ENCODE measurements at places on chromosomes 7 and 10.

- H3K27ac ChIP-seq = no peak overlapping the region
- H3K4me3 ChIP-seq = no peak overlapping the region
- H3K27me3 ChIP-seq = peaks cover 41% of the 10 kb centered on the region
- no peaks in the 10 kb centered on the region for H3K36me3 ChIP-seq
- peaks cover 16% of the 10 kb centered on the region for H3K4me1 ChIP-seq
Observed at GRCh38 chr10:30014511-30014910, 44.9 kb downstream of the JCAD start.

DNA sequence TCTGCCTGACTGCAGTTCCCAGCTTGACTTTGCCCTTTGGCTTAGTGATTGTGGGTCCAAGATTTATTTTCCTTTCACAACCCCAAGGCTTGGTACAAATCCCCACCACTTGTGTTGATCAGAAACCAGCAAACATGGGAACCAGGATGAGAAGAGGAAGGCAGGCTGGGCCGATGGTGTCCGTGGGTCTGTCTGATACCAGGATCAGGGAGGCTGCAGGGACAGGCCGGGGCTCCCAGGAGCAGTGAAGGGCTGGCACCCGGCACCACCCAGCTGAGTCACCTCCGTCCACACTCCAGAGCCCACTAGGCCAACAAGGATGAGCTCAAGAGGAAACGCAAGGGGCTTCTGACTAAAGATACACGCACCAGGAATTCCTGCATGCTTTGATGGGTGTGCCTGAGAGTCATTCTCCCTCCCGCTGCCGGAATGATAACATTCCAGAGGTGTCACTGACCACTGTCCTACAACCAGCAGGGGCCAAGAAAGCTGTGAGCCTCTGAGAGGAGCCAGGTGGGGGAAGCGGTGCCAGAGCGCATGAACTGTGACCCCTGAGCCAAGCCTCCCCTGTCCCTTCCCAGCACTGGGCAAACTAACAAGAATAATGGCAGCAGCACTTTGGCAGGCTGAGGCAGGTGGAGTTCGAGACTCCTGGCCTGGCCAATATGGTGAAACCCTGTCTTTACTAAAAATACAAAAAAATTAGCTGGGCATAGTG is 29.2 kb upstream of the PROSER2 start:
- H3K4me3 ChIP-seq = no peak overlapping the region
- peaks cover 6% of the 10 kb centered on the region for H3K4me1 ChIP-seq
- no peaks in the 10 kb centered on the region for H3K36me3 ChIP-seq
- no peak for DNase-seq
- H3K27ac ChIP-seq = no peak overlapping the region

DNA sequence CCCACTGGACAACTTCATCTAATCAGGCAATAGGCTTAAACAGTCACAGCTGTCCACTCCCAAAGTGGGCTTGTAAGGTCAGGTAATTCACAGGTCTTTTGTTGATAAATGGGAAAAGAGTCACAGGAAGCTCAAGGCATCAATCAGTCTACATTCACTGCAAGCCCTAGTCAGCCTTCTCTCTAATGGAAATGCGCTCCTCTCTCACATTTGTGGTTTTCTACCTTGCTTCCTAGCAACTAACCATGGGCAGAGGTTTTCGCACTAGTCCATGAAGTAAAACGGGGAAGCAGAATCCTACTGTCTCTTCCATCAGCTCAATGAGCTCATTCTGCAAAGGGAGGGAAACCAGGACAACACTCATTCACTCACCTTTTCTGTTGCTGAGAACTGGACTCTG is 53.5 kb upstream of the APBB1IP start:
- no peaks in the 10 kb centered on the region for H3K36me3 ChIP-seq
- no peaks in the 10 kb centered on the region for H3K27me3 ChIP-seq
- no peak overlapping the region for H3K27ac ChIP-seq
- no peak for DNase-seq
- no peak overlapping the region for H3K4me3 ChIP-seq
- no peaks in the 10 kb centered on the region for H3K4me1 ChIP-seq

DNA sequence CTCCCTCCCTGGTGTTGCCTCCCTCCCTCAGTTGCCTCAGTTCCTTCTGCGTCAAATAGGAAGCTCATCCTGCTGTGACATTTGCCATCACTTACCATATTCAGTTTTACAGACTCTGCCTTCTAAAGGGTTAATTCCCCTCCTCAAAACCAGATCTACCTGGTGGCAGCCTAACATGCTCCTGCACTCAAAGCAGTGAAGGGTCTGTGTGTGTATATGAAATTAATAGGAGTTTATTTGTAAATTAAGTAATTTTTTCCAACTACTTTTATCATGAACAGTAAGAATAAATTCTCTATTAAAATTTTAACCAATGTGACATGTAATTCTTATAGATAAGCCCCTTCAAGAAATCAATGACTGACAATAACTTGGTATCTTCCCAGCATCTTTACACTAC is 158.6 kb upstream of the INSYN2A start:
- H3K27ac ChIP-seq = no peak overlapping the region
- H3K27me3 ChIP-seq = peaks cover 5% of the 10 kb centered on the region
- H3K4me1 ChIP-seq = no peaks in the 10 kb centered on the region
- no peaks in the 10 kb centered on the region for H3K36me3 ChIP-seq
- H3K4me3 ChIP-seq = no peak overlapping the region

DNA sequence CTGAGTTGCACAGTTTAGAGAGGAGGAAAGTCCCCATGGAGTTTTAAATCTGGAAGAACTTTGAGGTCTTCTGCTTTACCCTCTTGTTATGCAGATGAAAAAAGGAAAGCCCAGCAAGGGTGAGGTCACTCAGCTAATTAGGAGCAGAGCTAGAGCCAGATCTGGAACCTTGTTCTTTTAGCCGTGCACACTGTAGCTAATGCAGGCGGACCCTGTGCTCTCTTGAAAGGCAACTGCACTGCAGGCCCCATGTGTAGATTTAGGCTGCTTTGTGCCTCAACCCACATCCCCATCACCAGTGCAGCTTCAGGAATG is 63.4 kb downstream of the SYPL1 start:
- H3K4me1 ChIP-seq = no peaks in the 10 kb centered on the region
- DNase-seq = no peak
- H3K27ac ChIP-seq = no peak overlapping the region
- no peaks in the 10 kb centered on the region for H3K36me3 ChIP-seq
- no peak overlapping the region for H3K4me3 ChIP-seq

GRCh38 chr10:79147796-79148451 is 79.2 kb downstream of the ZMIZ1 start:
- no peak for DNase-seq
- peaks cover 2% of the 10 kb centered on the region for H3K27me3 ChIP-seq
- H3K36me3 ChIP-seq = peaks cover 1% of the 10 kb centered on the region
- H3K4me3 ChIP-seq = no peak overlapping the region
- peaks cover 56% of the 10 kb centered on the region for H3K4me1 ChIP-seq

- H3K36me3 ChIP-seq = peaks cover 4% of the 10 kb centered on the region
- no peak overlapping the region for H3K27ac ChIP-seq
- no peaks in the 10 kb centered on the region for H3K4me1 ChIP-seq
- DNase-seq = no peak
- H3K4me3 ChIP-seq = no peak overlapping the region
- no peaks in the 10 kb centered on the region for H3K27me3 ChIP-seq
Observed at GRCh38 chr7:65746398-65746669, 126.5 kb upstream of the VKORC1L1 start.

- H3K4me3 ChIP-seq = no peak overlapping the region
- no peaks in the 10 kb centered on the region for H3K36me3 ChIP-seq
- H3K27me3 ChIP-seq = no peaks in the 10 kb centered on the region
- H3K4me1 ChIP-seq = no peaks in the 10 kb centered on the region
Observed at GRCh38 chr7:85997515-85997914, 646.2 kb upstream of the GRM3 start.

- H3K36me3 ChIP-seq = no peaks in the 10 kb centered on the region
Observed at GRCh38 chr10:128463991-128464760, 338.0 kb upstream of the MKI67 start.

DNA sequence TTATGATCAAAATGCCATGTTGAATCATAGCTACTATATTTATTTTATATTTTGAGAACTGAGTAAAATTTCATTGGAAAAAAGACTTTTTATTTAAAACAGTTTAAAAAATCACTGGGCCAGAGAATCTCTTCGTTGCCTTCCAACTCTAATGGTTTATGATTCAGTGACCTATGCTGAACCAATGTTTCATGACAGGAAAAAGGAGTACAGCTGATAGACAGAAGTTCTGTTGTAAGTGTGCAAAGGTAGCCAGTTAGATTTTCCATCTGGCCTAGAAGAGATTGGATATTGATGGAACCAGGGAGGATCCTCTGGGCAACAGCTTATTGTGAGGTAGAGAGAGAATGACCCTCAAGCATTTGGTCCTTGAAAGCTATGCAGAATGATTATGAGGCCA is 745.8 kb downstream of the SUGCT start:
- no peak overlapping the region for H3K4me3 ChIP-seq
- no peaks in the 10 kb centered on the region for H3K4me1 ChIP-seq
- no peak overlapping the region for H3K27ac ChIP-seq
- H3K27me3 ChIP-seq = no peaks in the 10 kb centered on the region
- DNase-seq = no peak
- H3K36me3 ChIP-seq = no peaks in the 10 kb centered on the region

DNA sequence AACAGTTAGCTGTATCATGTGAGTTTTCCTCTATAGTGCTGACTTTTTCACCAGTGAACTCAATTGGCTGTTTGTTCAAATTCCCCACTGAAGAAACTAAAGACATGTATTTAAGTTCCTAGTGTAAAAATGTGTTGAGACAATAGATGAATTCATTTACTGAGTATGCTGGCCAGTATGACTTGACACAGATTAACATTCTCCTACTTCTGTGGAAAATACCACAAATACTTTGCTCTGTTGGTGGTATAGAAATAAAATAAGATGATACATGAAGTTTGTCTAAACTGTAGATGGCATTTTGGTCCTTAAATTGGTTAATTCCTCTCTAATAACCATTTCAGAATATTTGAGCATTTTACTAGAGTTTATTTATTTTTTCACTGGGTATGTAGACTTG is 227.7 kb upstream of the TEX47 start:
- no peaks in the 10 kb centered on the region for H3K36me3 ChIP-seq
- H3K27me3 ChIP-seq = peaks cover 1% of the 10 kb centered on the region
- no peak for DNase-seq
- no peak overlapping the region for H3K4me3 ChIP-seq
- H3K27ac ChIP-seq = no peak overlapping the region

DNA sequence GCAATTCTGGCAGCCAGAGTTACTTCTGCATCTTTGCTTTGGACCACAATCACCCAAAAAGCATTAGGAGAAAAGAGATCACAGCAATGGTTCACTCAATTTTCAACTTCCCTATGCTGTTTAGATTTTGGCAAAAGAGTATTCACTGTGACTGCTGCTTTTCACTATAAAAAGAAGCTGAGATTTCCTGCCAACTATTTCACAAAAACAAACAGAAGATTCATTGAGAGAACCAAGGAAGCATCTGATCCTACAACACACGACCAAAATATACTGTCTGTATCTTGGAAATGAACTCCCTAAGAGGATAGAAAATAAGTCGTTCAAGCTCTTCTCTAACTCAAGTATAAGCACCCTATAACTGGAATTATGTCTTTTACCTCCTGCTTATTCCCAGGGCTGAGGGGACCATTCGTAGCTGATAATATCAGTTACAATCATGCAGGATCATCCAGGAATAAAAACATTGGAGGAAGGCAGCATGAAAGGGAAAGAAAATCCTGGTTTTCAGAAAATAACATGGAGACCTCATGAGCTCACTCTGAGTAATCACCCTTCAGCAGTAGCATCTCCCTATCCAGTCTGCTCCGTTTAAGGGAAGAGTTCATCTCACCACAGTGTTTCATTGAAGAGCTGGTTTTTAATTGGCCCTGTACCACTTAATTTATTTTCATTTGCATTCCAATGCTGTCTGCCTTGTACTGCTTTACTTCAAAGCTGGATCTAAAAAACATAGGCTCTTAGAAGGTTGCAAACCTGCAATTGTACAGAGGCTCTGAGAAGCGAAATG is 256.2 kb downstream of the PAXIP1 start:
- DNase-seq = no peak
- no peaks in the 10 kb centered on the region for H3K27me3 ChIP-seq
- no peaks in the 10 kb centered on the region for H3K36me3 ChIP-seq

GRCh38 chr7:4266270-4267040 is 415.6 kb upstream of the FOXK1 start:
- H3K4me1 ChIP-seq = no peaks in the 10 kb centered on the region
- H3K36me3 ChIP-seq = no peaks in the 10 kb centered on the region
- no peaks in the 10 kb centered on the region for H3K27me3 ChIP-seq

- no peak overlapping the region for H3K4me3 ChIP-seq
- no peaks in the 10 kb centered on the region for H3K36me3 ChIP-seq
- no peak for DNase-seq
- H3K27ac ChIP-seq = no peak overlapping the region
- no peaks in the 10 kb centered on the region for H3K4me1 ChIP-seq
Observed at GRCh38 chr7:134763960-134764359, 15.5 kb upstream of the CALD1 start.

- H3K4me3 ChIP-seq = peak overlapping the region; percentile 91
- peak overlapping the region; percentile 5 for H3K27ac ChIP-seq
- H3K4me1 ChIP-seq = peaks cover 47% of the 10 kb centered on the region
- H3K36me3 ChIP-seq = peaks cover 3% of the 10 kb centered on the region
- no peak for DNase-seq
Observed at GRCh38 chr10:22438711-22439110, 93.4 kb downstream of the SPAG6 start.

DNA sequence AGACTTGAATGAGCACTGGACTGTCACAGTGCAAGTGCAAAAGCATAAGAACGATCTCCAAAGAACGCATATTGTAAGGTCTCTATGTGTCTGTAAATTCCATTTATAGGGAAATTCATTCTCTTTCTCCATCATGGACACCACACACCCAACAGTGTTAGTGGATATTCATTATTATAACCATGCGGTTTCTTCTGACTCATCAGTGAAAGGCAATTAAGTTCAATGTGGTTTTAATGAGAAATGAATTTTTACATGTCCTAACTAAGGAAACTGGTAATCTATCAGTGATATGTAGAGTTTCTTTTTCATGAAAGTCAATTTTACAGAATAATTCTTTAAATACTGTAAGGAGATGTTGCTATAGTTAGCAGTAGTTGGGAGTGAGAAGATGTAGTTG is 25.9 kb downstream of the GIMAP8 start:
- peaks cover 80% of the 10 kb centered on the region for H3K4me1 ChIP-seq
- DNase-seq = no peak
- no peaks in the 10 kb centered on the region for H3K27me3 ChIP-seq
- H3K36me3 ChIP-seq = peaks cover 61% of the 10 kb centered on the region
- peak overlapping the region; percentile 96 for H3K27ac ChIP-seq
- peak overlapping the region; percentile 38 for H3K4me3 ChIP-seq

DNA sequence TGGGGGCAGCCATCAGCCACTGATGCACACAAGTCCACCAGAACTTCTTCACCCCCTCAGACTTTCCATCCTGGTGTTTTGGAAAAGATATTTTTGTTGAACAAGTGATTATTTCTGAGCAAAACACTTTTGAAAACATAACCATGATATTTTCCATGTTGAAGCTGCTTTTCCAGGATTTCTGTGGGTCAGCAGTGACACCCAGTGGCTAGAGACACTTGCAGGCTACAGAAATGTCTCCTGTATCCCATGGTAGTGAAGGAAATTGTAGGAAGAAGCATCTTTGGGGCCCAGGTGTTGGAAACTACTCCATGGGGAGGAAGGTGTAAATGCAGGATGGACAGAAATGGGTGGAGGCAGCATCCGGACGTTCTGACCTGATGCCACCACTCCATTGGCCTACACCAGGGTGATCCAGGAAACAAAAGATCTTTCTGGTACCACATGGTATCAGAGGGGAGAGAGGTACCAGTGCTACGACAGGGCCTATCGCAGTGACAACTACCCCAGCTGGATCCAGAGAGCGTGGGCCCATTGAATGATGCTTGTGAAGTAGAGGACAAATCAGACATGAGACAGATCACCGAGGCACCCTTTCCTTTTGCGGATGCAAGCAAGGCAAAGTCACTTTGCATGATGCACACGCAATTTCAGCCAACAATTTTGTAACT is 111.7 kb upstream of the COBL start:
- no peak overlapping the region for H3K27ac ChIP-seq
- H3K4me1 ChIP-seq = no peaks in the 10 kb centered on the region
- no peak for DNase-seq
- H3K36me3 ChIP-seq = no peaks in the 10 kb centered on the region
